ENCODE measurements at places on chromosomes 3 and 15. TPM values are rescaled to one million over a fixed set of nuclear protein-coding genes. Genes with fewer than 3 reads are reported as not detected.

DNA sequence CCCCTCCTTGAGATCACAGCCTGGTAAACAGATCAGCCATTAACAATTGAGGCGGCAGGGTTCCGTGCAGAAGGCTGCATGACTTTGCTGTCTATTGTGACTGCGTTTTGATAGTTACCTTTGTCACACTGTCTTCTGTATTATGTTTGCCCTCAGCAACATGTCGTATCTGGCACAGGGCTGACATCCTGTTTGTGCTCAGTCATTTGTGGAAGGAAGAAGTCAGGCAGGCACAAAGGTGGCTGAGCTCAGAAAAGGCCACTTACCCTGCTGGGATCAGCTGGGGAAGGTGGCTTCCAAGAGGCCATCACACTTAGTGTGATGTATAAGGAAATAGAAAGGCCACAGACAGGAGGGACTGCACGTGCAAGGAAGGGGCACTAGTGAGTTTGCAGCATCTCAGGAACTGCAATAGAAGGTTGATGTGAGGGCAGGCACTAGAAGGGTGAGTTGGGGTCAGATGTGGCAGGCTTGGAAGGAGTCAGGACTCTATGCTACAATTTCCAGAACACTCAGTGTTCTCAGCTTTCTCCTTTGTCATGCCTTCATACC lies 13.4 kb downstream of the PML start:
- no peak for DNase-seq

DNA sequence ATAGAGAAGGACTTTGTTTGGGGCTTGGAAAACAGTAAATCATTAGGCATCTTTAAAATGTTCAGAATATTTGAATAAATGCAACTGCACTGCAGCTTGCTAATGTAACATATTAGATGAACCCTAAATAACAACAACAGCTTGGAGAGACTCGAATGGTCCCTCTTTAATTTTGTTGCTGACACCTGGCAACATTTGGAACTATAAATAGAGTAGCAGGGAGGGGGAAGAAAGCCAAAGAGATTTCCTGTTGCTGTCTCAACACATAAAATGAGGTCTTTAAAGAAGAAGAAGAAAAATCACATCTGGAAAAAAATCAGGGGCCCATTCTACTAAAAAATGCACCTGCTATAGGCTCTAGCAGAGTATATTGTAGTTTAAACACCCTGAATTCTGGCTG lies 49.9 kb upstream of the DPPA4 start:
- no peak for DNase-seq

CAV3 gene
- not detected for polyA plus RNA-seq

DNA sequence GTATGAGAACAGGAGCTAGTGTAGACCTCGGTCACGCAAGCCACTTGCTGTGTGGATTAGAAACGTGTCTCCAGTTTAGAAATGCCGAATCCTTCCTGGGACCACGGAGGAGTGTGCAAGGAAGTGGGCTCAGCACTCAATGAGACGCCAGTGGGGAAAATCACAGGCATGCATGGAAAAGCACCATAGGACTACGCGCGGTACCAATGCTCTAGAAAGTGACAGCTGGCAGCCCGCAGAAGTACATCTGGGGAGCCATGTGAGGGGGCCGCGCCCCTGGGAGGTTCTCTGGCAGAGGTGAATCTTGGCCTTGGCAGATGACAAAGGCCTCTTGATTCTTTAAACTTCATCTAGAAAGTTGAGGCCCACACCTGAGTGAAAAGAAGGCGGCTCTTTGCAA lies 99.3 kb downstream of the LRRK1 start:
- DNase-seq = no peak

GRCh38 chr15:70494852-70495571 lies 268.3 kb downstream of the UACA start:
- DNase-seq = peak; percentile 98

DNA sequence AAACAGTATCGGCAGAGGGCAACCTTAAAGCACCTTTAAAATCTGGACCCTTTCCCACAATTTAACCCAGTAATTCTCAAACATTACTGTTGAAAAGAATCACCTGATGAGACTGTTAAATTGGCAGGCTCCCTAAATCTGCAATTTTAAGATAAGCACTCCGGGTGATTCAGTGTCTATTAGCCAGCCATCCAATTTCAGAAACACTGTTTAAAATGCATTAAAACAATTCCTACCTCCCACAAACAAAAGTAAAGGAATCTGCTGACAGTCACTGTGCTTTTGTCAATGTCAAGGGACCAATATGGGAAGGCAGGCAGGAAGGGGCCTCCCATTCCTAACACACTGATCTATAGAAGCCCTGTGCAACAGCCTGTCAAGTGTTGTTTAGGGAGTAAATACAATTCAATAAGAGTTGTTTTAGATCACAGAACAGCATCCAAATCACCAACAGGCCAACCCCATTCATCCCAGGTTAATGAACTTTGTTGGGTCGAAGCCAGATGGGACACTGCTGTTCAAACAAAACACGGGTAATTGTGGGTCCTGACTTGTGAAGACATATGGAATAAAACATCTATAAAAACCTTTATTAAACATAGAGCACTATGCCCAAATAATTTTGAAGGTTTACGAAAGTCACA lies 21.4 kb downstream of the SIAH2 start:
- no peak for DNase-seq

POPDC2 gene
- 0.54 TPM for polyA plus RNA-seq

DNA sequence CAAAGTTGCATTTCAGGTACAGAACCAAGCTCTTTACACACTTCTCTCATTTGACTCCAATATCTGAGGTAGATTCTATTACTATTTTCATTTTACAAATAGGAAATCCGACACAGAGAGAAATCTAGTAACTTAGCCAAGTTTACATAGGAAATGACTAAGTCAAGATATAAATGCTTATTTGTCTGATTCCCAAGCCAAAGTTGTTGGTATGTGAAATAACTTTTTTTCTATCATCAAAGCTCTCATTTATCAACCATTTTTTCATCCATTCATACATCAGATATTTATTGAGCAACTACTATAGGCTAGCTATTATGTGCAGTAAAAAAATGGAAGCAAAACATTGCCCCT lies 89.2 kb upstream of the MITF start:
- no peak for DNase-seq

DNA sequence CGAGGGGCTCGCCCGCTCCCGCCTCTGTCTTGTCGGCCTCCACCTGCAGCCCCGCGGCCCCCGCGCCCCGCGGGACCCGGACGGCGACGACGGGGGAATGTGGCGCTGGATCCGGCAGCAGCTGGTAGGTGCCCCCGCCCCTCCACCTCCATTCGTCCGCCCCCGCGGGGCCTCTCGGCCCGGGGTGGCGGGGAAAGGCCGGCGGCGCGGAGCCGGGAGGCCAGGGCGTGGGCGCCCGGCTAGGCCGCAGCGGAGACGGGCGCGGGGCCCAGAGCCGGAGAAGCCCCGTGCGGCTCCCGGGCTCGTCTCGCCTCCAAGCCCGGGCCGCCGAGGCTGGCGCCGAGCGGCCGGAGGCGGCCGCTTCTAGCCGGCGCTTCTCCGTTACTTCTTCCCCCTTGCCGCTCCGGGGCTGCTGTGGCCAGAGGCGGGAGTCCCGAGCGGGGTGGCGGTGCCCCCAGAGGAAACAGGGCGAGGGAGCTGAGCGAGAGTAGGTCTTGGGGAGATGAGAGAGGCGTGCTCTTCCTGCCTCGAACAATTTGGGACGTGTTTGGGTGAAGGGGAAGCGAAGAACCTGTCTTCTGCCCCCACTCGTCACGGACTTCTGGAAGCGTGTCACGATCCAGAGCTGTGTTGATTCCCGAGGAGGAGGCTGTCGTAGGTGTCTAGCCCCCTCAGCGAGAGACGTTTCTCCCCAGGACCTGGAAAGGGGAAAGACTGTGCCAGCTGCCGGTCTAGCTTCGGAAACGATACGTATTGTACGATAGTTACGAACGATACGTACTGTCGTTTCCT lies 555 bp downstream of the ATP11B start:
- peak; percentile 33 for DNase-seq

- DNase-seq = no peak
Observed at GRCh38 chr3:186316666-186317260, 45.3 kb downstream of the DGKG start.

DNA sequence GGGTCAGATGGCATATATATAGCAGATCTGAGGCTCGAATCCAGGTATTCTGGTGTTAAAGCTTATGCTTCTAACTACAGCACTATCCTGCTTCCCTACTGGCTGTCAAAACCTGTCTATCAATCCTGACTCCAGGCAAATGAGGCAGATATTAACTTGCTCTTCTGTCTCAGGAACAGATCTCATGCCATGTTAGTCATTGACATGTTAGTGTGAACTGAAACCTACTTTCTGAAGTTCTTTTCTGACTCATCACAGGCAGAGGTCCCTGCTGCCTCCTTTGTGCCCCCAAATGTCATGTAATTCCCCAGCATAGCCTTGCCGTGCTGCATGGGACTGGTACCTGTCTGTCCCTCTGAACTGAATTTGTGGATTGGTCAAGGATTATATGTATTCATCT lies 125.0 kb upstream of the SMAD3 start:
- DNase-seq = no peak

DNA sequence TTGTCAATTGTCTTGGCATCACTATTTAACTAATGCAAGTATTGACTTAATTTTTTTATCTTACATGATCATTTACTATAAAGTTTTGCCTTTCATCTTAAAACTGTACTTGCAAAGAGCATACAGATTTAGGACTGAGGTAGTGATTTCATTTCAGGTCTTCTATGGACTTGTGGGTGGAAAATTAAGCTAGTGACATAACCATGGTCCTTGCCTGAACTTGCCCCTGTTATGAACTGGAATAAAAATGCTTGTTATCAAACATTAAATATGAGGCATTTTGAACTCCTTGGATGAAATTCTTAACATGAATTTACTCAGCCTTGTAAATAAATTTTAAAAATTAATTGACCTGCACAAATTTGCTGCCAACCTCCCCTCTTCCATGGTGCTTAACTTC lies 712.0 kb downstream of the NAALADL2 start:
- no peak for DNase-seq

- DNase-seq = no peak
Observed at GRCh38 chr3:13278783-13279531, 141.2 kb downstream of the NUP210 start.

DNA sequence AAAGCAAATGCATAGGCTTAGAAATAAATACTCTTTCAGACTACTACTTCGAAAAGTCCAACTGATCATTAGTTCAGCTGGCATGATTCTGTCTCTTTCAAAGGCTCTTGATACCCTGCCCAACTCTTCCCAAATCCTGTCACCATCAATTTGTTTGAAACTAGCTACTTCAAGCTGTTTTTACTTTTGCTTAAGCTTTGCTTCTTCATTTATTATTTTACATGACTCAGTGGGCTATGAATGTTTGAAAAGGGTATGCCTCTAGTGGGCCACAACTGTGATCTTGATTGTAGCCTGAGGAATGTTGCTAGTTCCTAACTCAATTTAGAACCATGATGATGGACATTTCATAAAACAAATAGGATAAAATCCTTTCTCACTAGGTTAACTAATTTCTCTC lies 340.8 kb downstream of the NAALADL2 start:
- no peak for DNase-seq

SLC9C1 gene
- polyA plus RNA-seq = not detected

ANKUB1 gene
- polyA plus RNA-seq = not detected

DNA sequence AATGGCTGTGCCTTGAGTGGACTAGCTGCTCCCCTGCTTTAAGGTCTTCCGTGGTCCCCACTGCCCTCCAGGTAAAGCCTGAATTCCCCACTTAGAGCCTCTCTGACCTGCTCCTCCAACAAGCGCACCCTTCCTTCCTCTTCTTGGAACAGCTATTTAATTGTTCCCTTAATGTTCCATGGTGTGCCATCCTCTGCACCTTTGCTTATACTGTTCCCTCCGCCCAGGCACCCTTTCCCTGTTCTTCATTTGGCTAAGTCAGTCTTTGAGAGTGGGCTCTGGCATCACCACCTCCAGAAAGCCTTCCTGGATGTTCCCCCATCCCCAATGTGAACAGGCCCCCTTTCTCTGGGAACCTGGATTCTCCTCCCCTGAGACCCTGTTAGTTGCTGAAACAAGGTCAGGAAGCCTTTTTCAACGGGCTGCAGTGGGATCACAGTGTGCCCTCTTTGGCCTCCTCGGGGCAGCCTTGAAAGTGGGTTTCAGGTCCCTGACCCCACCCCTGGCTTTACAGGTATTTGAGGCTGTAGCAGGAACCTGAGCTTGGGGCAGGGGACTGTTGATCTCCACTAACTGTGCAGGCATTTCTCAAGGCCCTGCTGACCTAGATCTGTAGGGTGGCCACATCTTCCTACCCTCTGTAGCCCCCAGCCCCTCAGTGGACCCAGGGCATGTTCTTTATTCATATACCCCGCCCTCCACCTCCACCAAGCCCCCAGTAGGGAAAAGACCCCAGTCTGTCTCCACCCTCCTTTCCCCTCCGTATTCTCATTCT lies 5.0 kb downstream of the ISLR start:
- DNase-seq = no peak

FAM174B gene
- polyA plus RNA-seq = 4.6 TPM

DNA sequence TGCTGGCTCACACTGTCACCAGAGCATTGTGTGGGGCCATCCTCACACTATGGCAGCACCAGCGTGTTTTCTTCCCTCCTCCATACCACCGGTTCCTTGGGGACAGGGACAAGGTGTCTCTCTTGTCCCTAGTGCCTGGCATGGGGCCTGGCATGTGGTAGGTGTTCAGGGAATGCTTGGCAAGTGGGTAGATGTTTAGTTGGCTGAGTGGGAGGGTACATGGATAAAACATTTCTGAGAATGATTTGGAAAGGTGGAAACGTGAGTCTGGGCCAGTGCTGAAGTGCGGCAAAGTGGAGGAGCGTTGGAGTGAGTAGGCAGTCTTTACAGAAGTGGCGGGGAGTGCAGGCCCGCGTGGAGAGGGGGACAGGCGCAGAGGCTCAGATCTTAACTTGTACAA lies 15.0 kb downstream of the SNAPC5 start:
- DNase-seq = no peak

- DNase-seq = no peak
Observed at GRCh38 chr3:184039414-184039813, 7.9 kb downstream of the HTR3D start.

- no peak for DNase-seq
Observed at GRCh38 chr3:185046603-185047002, 106.3 kb downstream of the C3orf70 start.

DNA sequence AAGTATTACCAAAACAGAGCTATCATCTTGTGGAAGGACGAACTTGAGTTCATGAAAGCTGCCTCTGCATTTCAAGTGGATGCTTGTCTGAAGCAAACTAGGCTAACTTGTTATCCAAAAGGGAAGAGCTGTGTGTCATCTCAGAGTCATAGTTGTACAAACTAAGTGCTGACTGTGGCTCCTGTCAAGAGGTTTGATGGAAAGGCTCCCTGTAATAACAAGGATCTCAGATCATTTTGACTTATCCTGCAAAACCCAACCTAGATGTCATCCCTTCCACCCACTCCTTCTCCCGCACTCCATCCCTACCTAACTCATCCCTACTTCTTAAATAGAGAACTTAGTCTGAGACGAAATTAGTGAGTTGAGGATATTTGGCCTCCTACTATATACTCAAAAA lies 110.8 kb downstream of the NR2E3 start:
- no peak for DNase-seq

GRCh38 chr15:65249641-65250040 lies 37.0 kb downstream of the PARP16 start:
- DNase-seq = no peak

Data from A549 (cell line).